Stimulated activated CD8-positive, alpha-beta memory T cell treated with anti-CD3 and anti-CD28 coated beads, Interleukin-15, amount 100 ng/mL, for 4 hours (primary cell): ENCODE measurements at places on chromosomes 1 and 21.

GRCh38 chr21:32520875-32521735 lies 64.2 kb downstream of the TCP10L start:
- DNase-seq, result no peak

DNA sequence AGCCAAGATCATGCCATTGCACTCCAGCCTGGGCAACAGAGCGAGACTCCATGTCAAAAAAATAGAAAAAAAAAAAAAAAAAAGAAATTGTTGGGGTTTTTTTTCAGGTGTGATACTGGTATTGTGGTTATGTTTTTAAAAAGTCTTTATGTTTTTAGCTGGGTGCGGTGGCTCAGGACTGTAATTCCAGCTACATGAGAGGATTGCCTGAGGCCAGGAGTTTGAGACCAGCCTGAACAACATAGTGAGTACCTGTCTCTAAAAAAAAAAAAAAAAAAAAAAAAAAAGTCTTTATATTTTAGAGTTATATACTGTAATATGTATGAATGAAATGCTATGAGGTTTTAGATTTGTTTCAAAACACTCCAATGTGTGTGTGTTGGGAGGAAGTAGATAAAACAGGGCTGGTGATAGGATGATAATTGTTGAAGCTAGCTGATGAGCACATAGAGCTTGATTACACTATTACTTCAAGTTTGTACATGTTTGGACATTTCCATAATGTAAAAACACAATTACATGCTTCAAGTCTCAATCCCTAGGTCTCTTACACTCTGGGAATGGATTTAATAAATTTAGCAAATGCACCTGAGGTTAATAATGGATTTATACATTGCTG lies 30.2 kb upstream of the ATP5PO start:
- DNase-seq, result no peak

- DNase-seq, result no peak
Observed at GRCh38 chr1:69738458-69739250, 170.9 kb downstream of the LRRC7 start.

DNA sequence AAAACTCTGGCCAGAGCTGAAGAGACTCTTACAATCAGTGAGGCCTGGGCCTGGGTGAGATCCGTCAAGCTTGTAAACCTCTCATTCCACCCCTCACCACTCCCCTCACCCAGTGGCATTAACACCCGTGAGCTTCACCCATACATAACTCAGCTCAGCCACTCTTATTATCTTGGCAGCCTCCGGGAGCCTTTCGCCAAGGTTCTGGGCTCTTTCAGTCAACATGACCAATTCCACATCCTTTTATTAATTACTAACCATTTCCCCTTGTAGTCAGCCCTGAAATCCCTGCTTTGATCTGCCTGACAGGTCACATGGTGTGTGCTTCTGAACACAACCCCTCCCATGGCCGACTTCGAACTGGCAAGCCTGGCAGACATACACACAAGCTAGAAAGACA lies 134.8 kb downstream of the SETD4 start:
- DNase-seq, result no peak

- DNase-seq, result no peak
Observed at GRCh38 chr1:155083865-155084721, 5.5 kb downstream of the EFNA3 start.

GRCh38 chr21:36654324-36654723 lies 44.6 kb upstream of the SIM2 start:
- no peak for DNase-seq

GRCh38 chr1:160204526-160205241 lies 500 bp upstream of the PEA15 start:
- DNase-seq, result no peak

GRCh38 chr1:117046781-117047180 lies 13.3 kb upstream of the TTF2 start:
- DNase-seq, result no peak

DNA sequence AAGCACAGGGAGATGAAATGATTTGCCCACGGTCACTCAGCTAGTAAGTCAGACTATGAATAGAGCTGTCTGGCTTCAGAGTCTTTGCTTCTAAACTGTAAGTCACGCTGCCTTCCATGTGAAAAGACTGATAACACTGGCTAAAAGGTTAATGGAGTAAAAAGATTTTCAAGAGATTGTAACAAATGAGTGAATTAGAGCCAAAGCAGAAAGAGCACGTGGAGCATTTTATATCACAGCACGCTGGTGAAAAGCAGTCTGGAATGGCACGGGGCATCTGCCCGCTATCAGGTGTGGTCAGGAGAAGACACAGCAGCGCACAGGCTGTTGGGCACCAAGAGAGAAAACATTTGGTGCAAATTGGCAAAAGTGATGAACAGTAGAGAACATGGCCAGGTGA lies 144.8 kb upstream of the GALNT2 start:
- no peak for DNase-seq

DNA sequence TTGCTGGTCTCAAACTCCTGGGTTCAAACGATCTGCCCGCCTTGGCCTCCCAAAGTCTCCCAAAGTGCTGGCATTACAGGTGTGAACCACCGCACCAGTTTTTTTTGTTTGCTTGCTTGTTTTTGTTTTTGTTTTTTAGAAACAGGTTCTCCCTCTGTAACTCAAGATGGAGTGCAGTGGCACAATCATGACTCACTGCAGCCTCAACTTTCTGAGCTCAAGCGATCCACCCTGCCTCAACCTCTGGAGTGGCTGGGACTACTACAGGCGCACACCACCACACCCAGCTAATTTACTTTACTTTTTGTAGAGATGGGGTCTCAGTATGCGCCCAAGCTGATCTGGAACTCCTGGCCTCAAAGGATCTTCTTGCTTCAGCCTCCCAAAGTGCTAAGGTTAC lies 47.3 kb upstream of the USP1 start:
- no peak for DNase-seq

GRCh38 chr1:160460214-160460642 lies 59.9 kb downstream of the VANGL2 start:
- no peak for DNase-seq

- no peak for DNase-seq
Observed at GRCh38 chr21:42559326-42559725, 45.7 kb downstream of the SLC37A1 start.
